ENCODE measurements at places on chromosomes 1 and 21.

GRCh38 chr1:84155517-84155916 is 11.4 kb downstream of the PRKACB start:
- DNase-seq = no peak

DNA sequence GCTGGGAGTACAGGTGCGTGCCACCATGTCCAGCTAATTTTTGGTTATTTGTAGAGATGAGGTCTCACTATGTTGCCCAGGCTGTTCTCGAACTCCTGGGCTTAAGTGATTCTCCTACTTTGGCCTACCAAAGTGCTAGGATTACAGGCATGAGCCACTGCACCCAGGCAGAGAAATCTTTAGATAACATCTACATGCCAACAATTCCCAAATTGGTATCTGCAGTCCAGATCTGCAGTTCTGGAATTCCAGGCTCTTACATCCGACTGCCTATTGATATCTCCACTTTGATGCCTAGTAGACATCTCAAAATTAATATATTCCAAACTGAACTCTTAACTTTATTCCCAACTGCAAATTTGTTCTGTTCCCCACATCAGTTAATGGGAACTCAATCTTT is 23.3 kb downstream of the INAVA start:
- no peak for DNase-seq

DNA sequence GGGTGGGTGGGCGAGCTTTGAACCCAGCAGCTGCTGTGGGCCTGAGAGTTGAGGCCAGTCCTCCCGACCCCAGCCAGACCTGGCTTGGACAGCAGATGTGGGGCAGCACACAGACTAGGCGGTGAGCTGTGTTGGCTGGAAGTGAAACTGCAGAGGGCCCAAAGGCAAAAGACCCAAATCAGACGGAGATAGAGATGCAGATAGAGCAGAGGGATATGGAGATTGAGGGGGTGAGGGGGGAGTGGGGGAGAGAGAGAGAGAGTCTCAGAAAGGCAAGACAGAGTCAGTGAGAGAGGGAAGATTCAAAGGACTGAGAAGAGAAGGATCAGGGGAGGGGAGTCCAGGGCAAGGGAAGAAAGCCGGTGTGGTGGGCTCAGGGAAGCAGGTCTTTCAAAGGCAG is 17.0 kb upstream of the POU3F1 start:
- DNase-seq = no peak

DNA sequence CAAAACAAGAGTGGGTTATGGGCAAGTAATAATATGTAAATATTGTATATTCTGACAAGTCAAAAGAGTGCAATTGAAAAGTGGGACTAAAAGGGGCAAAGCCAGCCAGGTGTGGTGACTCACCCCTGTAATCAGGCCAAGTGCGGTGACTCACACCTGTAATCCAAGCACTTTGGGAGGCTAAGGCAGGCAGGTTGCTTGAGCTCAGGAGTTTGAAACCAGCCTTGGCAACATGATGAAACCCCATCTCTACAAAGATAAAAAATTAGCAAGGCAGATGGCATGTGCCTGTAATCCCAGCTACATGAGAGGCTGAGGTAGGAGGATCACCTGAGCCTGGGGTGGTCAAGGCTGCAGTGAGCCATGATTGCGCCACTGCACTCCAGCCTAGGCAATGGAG is 304.0 kb downstream of the HHIPL2 start:
- no peak for DNase-seq

- DNase-seq = no peak
These were observed 4.5 kb downstream of the URB1 start for GRCh38 chr21:32388306-32388705.

- no peak for DNase-seq
These were observed 163.5 kb upstream of the IVNS1ABP start for GRCh38 chr1:185480545-185480944.

GRCh38 chr1:212645546-212646543 is 37.3 kb downstream of the ATF3 start:
- no peak for DNase-seq

DNA sequence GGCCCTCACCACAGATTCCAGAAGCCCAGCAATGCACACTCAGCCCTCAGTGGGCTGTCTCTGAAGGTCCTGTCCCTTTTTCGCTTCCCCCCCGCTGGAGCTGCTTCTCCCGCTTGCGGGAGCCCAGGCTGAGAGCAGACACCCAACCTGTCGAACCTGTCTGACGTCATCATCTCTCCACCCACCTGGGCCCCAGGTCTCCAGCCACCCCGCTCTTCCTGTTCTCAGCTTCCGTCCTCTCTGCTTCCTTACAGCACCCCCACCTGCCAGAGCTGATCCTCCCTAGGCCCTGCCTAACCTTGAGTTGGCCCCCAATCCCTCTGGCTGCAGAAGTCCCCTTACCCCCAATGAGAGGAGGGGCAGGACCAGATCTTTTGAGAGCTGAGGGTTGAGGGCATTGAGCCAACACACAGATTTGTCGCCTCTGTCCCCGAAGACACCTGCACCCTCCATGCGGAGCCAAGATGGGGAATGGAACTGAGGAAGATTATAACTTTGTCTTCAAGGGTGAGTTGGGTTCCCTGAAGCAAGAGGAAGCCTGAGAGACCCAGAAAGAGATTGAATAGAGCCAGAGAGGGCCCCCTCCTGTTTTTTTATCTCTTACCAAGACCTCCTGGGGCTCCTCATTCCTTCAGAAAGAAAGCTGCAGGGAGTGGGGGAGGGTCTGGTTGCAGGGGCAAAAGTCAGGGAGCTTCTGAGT is at the start of gene RAB25:
Gene RAB25, plus strand, starts transcription at position 224 of the 700 bp plus-strand sequence. Its CDS starts 241 bp downstream, at position 465.
- DNase-seq = no peak

DNA sequence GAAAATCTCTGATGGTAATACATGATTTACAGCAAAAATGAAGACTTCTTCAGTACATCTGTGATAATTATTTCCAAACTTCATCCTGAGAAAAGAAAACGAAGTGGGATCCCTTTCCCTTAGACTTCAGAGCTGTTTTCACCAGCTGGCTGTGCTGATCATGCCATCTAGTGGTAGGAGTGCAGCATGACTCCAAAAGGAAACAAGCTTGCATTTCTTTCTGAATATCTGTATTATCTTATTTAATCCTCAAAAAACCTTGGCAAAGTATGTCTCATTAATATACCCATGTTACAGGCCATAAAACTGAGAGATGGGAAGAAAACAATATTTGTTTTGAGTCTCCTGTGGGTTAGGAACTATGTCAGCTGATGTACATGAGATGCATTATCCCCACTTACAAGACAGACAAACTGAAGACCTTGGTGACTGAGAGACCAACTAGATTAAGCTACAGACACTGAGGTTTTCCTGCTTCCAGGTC is 9.8 kb upstream of the GJA8 start:
- DNase-seq = peak; percentile 30

GRCh38 chr1:26994020-26994786 is 711 bp downstream of the TRNP1 start:
- DNase-seq = no peak
